ENCODE measurements at places on chromosomes 11 and 22.
A peak's percentile ranks its signal among the peaks of the same experiment; 100 is the strongest.

DNA sequence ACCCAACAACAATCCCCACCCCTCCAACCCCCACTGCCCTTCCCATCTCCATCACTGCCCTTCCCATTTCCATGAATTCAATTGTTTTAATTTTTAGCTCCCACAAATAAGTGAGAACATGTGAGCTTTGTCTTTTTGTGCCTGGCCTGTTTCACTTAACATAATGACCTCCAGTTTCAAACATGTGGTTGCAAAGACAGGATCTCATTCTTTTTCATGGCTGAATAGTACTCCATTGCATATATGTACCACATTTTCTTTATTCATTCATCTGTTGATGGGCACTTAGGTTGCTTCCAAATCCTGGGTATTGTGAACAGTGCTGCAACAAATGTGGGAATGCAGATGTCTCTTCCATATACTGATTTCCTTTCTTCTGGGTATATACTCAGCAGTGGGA lies 985 bp upstream of the IL2RB start:
- DNase-seq, result no peak

DNA sequence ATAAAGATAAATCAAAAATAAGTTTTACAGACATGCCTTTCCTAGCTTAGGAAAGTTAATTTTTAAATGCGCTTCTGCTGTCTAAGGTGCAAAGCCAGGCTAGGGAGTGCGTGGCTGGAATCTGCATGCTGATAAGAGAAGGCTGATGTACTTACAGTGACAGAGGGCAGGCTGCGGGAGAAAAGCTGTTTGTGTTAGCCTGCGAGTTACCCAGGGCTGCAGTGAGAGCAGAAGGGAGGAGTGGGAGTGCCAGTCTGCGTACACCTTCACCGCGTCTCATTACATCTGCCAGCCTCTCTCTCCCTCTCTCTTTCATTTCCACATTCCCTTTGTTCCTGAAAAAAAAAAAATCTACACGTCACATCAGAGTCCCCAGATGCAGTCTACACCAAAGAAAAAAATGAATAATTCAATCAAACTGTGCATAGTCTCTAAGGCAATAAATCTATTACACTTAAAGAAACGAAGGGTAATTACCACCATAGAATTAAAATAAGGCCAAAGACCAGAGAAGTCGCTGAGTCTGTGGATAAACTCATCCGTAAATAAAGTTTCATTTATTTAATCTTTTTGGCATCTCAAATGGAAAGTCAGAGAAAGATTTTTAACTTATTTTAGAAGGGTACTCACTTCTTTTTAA lies 126.4 kb upstream of the C11orf58 start:
- DNase-seq, result no peak

- DNase-seq, result no peak
These were observed 16.8 kb downstream of the RAB30 start for GRCh38 chr11:83054904-83055380.

- no peak for DNase-seq
These were observed 24.6 kb upstream of the SMPD1 start for GRCh38 chr11:6365659-6366058.

DNA sequence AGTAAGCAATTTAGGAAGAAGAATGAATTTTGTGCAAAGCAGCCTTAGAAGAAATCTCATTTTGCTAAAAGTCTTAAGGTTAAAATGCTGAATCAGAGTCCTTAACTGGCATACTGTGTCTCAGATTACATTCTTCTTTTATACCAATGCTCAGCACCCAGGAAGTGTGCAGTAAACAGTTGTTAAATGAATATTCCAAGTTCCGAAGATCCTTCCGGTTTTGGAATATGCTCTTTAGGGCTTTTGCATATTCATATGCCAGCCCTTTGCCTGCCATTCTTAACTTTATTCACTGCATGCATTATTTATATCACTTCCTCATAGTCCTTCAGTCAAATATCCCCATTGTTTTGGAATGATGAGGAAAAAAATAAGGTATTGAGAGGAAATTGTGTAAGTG lies 242.0 kb downstream of the DDX10 start:
- DNase-seq, result no peak

GRCh38 chr11:17798716-17799115 lies 64.1 kb downstream of the KCNC1 start:
- no peak for DNase-seq

DNA sequence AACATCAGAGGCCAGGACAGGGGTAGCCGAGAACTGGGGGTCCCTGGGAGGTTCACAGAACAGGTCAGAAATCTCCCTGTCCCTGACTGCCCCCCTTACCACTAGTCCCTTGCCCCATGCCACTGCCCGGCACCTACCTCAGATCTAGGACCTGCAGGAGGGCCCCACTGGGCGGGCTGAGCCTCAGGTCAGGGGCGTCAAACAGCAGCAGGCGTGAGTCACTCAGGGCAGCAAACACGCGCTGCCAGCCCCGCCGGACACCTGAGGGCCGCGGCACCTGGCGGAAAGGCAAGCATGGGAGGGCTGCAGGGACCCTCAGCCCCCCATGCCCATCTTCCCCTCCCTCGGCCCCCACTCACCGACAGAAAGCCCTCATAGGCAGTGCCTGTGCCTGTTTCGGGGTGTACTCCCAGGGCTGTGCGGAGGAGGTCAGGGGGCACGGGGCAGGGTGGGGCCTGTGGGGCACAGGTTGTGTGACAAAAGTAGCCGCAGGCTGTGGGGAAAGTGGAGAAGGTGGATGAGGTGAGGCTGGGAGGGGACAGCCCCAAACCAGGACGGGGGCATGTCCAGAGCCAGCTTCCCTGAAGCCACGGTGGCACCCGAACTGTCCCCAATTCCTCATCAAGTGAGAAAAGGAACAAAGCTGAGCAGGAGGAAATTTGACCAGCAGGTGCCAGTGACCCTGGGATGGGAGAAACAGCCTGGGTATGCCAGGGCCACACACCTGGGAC lies 11.8 kb downstream of the CDC42BPG start:
- DNase-seq, result no peak

GRCh38 chr11:17406082-17406817 lies 17.8 kb upstream of the KCNJ11 start:
- DNase-seq, result no peak

- no peak for DNase-seq
These were observed 18.8 kb downstream of the VPS37C start for GRCh38 chr11:61142424-61142823.

GRCh38 chr22:16949561-16949960 lies 58.5 kb downstream of the GAB4 start:
- no peak for DNase-seq

DNA sequence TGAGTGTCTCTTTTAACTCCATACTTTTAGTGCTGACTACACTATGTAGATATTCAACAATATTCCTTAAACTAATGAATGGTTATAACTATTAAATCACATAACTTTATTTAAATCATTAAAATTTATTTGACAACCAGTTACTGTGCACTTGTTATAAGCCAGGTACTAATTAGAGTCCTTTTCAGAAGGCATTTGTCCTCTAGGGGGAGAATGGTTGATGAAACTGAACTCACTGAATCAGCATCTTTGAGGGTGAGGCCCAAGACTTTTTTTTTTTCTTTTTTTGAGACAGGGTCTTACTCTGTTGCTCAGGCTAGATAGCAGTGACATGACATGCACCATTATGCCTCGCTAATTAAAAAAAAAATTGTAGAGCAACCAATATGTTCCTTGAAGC lies 515.6 kb upstream of the CCDC90B start:
- no peak for DNase-seq

- DNase-seq, result no peak
These were observed 39.4 kb upstream of the CFAP300 start for GRCh38 chr11:102007567-102008437.

DNA sequence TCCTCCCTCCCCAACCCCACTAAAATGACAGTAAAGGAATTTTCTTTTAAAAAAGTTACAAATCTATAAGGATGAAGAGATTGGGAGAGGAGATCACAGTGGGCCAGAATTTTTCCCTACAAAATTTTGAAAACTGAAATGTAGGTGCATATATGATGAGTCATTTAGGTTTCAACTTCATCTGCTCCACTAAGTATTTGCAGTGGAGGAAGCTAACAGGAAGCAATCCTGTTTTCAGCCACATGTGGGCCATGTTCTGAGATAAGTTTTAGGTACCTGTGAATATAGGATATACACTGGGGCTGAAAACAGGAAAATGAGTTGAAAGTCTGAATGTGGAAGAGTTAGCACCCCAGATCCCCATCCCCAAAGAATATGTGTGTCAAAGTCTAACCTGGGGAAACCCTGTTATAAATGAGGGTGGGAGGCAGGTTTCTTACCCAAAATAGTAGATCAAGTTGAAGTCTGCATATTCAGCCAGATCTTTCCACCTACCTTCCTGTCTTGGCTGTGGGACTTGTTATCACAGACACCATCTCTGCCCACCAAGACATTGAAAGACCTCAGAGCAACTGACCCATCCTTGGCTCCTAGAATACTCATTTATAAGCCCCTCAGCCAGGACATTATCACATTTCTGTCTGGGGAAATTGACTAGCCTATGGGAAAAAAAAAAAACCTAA lies 87.3 kb downstream of the PACS1 start:
- no peak for DNase-seq

- DNase-seq, result no peak
These were observed 475 bp downstream of the MAPK12 start for GRCh38 chr22:50260801-50261614.

GRCh38 chr11:100991541-100991940 lies 138.1 kb downstream of the PGR start:
- DNase-seq, result no peak

- DNase-seq, result no peak
These were observed 6.1 kb downstream of the CATSPER1 start for GRCh38 chr11:66020212-66020611.

- DNase-seq, result no peak
These were observed 3.9 kb downstream of the CNIH2 start for GRCh38 chr11:66281776-66282467.

- no peak for DNase-seq
These were observed 7.9 kb downstream of the FAM118A start for GRCh38 chr22:45317551-45318167.

GRCh38 chr11:113907152-113907551 lies 2.6 kb downstream of the HTR3B start:
- DNase-seq, result no peak

- DNase-seq, result peak; percentile 42
These were observed 41.0 kb upstream of the PRDM11 start for GRCh38 chr11:45105233-45105983.

DNA sequence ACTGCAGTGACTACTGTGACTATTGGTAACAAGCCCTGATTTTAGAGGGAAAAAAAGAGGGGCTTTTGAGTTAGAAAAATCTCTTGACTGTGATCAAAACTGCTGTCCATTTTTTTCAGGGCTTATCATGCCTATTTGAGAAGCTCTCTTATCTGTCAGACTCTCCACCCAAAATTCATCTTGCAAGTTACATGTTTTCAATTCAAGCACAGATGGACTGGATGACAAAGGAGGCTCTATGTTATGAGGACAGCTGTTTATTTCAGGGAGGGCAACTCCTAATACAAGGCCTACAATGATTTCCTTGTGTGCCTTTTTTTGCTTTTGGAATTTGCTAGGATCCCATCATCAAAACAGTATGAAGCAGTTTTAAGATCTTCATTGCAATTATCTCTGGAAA lies 35.2 kb upstream of the USP47 start:
- DNase-seq, result no peak

- DNase-seq, result no peak
These were observed 101.2 kb downstream of the NAT10 start for GRCh38 chr11:34206407-34207300.

DNA sequence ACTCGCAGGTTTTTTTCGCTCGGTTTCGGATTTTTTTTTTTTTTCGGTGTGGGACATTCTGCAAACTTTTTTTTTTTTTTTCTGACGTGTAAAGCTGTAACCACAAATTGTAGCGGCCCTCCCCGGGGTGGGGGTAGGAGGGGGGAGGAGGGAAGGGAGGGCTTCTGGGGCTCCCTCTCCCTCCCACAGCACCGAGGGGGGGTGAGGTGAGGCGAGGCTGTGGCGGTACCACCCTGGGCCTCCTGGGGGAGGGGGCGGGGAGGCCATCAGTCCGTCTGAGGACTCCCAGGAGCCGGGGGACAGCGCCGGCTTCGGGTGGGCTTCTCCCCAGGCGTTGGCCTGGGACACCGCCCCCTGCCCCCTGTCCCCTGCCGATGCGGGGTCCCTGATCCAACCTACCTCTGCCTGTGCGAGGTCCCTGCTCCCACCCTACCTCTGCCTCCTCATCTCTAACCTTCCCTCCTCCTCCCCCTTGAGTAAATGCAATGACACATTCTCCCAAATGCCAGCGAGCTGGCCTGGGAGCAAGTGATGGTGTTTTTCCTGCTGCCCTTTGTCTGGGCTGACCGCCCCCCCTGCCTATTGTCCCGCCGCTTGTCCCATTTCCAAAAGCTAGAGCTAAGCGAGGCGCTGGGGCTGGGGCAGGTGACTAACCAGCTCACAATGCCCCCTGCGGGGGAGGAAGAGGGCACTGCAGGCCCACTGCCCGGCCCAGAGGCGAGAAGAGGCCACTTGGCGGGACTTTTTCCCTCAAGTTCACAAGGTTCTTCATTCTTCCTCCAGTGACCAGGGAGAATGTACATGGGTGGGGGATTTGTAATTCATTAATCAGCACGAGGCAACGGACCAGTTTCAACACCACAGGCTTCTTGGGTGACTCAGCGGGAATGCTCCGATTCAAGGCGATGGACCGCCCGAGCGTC lies 511 bp upstream of the CLCF1 start:
- DNase-seq, result peak; percentile 86

GRCh38 chr11:93741882-93742226 lies 382 bp downstream of the C11orf54 start:
- no peak for DNase-seq

- DNase-seq, result no peak
These were observed 481.5 kb upstream of the ANO5 start for GRCh38 chr11:21711341-21711740.

- DNase-seq, result no peak
These were observed 713.4 kb downstream of the OPCML start for GRCh38 chr11:132818951-132819350.

DNA sequence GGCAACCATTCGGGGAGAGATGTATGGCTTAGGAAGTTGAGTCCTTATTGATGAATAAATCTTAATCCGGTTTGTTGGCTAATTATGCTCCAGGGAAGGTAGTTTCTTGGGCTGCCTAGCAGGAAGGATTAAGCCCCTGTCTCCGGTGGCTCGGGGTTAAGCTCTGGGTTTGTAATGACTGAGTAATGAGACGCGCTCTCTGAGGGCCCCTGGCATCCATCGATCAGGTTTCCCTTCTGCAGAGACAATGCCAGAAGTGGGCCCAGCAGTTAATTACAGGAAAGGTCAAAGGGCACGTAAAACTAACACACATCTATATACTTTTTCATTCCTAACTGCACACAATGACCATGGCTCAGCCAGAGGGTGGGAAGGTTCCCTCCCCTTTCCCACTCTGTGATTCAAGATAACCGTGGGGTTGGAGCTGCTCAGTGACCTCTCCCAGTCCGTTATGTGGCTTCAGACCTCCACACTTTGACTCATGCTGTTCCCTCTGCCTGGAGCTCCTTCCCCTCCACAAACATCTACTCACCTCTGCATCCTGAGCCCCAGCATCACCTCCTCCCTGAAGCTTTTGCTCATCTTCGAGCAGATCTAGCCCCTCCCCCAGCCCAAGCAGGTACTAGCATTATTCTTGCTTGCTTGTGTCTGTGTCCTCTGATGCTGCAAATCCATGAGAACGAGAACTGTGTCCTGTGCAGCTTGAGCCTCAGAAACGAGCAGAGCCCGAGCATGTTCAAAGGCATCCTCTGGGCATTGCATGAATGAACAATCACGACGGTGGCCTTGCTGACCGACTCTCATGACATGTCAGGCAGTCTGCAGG lies 16.6 kb downstream of the SCUBE1 start:
- no peak for DNase-seq
